ENCODE measurements at places on chromosomes 5 and 9.

- DNase-seq, result no peak
Observed at GRCh38 chr5:88539026-88539425, 270.4 kb upstream of the TMEM161B start.

DNA sequence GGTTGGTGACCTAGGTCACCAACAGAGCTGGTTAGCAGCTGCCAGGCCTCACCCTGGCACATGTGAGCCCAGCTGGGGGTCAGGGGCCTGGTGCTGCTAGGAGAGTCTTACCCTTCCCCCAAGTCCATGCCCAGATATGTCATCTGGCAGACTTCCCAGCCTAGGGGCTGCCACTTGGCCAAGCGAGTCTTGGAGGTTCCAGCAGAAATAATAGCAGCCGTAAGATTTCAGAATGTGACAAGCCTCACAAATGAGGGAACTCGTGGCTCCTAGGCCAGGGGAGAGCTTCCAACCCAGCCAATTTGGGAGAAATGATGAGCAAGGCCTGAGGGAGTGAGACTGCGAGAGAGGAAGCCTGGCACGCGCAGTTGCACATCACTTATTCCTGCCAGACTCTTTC, 11.1 kb downstream of the URM1 start:
- DNase-seq, result no peak

- no peak for DNase-seq
Observed at GRCh38 chr9:68974431-68974830, 39.5 kb downstream of the PRKACG start.

- DNase-seq, result no peak
Observed at GRCh38 chr9:3976865-3977613, 322.8 kb downstream of the GLIS3 start.

DNA sequence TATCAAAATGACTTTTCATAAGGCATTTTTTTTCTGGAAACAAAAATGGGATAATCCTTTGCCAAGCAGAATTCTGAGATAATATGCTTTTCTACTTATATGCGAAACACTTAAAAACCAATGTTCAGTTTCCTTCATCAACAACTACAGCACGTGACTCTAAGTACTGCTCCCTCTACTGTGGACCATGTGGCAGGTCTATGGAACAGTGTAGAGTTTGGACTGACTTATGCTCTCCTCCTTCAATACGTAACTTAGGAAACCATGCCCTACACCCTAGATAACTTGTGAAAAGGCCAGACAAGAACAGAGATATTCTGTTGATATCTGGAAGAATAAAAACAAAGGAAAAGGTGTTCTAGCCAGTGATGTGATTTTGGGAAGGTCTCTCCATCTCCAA, 111.3 kb upstream of the GNA14 start:
- DNase-seq, result no peak

- no peak for DNase-seq
Observed at GRCh38 chr5:15073453-15073852, 201.9 kb upstream of the ANKH start.

- no peak for DNase-seq
Observed at GRCh38 chr5:41122459-41122858, 51.3 kb upstream of the MROH2B start.

- no peak for DNase-seq
Observed at GRCh38 chr5:161302559-161302958, 244.0 kb downstream of the GABRB2 start.

- no peak for DNase-seq
Observed at GRCh38 chr5:175573493-175574269, 84.2 kb upstream of the HRH2 start.

DNA sequence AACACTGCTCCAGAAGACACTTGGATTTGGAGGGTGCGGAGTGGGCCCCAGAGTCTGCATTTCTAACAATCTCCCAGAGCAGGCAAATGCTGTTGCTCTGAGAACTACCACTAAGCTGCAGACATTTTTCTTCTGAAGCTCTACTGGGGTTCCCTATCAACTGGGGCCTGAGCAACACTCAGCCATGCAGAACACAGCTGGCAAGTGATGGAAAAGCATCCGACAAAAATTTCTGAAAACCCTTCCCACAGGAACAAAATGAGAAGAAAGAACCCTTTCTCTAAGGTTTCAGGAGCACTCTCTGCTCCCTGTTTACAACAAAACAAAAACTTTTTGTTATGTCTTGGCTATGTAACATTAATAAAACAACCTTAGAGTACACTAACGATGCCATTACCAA, 516.9 kb downstream of the CTNND2 start:
- no peak for DNase-seq

DNA sequence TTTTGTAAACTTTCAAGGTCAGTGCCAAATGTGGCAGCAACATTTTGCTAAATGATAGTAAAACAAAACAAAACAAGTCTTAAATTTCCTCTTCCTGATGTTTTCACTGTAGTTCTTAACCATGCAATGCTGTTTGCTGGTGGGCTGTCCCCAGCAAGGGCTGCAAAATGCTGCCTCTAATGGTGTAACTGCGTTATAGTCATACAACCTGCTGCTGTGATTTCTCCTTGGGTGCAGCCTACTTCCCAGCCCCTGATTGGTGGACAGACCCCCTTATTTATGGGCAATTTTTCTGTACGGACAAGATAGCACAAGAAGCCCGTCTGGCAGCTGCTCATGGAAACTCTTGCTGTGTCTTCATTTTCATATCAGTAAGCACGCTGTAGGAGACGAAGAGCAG, 26.6 kb upstream of the PIP5K1B start:
- no peak for DNase-seq

- DNase-seq, result no peak
Observed at GRCh38 chr5:107032629-107033028, 638.1 kb downstream of the EFNA5 start.

DNA sequence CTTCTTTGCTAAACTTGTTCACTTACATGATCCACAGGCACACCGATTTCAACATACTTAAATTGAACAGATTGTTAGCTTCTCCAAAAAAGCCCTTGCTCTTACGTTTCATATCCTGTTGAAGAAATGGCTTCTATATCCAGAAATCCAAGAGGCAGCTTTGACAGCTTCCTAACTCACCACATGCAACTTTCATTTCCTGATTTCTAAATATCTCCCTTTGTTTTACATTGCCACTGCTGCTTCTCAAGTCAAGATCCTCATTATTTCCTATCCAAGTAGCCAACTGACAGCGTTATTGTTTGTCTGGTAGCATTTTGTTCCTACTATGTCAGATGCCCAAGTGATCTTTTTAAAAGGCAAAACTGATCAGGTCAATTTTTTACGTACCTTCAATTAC, 913.2 kb upstream of the TYRP1 start:
- DNase-seq, result no peak

GRCh38 chr9:80093695-80094094, 521.9 kb downstream of the TLE4 start:
- no peak for DNase-seq

- no peak for DNase-seq
Observed at GRCh38 chr5:118577621-118578020, 410.7 kb downstream of the DTWD2 start.

GRCh38 chr5:34591723-34592122, 64.4 kb upstream of the RAI14 start:
- no peak for DNase-seq

- DNase-seq, result no peak
Observed at GRCh38 chr9:89537166-89537565, 39.3 kb upstream of the SEMA4D start.

- peak; percentile 55 for DNase-seq
Observed at GRCh38 chr9:96020792-96021550, 145.5 kb downstream of the ERCC6L2 start.

DNA sequence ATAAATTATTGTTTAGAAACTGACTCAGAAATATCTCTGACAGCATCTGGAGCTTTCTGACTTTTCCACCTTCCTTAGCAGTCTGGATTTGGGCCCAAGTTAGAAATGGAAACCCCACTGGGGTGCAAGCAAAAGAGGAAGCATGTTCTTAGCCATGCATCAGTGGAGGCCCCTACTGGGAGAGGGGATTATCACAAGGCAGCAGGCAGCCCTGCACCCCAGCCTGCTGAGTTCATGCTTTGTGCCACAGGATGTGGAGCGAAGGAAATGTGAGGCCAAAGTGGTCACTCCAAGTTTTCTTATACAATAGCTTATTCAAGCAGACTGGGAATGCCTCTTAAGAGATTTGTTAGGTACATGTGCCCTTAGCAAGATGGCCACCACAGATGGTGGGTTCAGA, 146.5 kb upstream of the TLX3 start:
- no peak for DNase-seq

DNA sequence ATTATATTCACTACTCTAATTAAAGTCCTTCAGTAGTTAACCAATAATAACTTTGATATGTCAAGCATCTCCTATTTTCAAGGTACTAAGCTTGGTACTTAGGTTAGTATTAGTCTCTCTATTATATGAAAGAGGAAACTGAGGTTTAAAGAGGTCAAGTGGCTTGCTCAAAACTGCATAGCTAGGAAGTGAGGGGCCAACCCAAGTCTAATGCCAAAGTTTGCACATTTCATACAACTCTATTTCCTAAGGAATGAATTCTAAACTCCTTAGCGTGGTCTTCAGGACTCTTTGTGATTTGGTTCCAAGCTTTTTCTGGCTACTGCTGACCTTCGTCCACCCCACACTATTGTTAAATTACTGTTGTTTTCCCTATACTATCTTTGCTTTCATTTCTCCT, 9.9 kb upstream of the SHOC1 start:
- DNase-seq, result no peak

DNA sequence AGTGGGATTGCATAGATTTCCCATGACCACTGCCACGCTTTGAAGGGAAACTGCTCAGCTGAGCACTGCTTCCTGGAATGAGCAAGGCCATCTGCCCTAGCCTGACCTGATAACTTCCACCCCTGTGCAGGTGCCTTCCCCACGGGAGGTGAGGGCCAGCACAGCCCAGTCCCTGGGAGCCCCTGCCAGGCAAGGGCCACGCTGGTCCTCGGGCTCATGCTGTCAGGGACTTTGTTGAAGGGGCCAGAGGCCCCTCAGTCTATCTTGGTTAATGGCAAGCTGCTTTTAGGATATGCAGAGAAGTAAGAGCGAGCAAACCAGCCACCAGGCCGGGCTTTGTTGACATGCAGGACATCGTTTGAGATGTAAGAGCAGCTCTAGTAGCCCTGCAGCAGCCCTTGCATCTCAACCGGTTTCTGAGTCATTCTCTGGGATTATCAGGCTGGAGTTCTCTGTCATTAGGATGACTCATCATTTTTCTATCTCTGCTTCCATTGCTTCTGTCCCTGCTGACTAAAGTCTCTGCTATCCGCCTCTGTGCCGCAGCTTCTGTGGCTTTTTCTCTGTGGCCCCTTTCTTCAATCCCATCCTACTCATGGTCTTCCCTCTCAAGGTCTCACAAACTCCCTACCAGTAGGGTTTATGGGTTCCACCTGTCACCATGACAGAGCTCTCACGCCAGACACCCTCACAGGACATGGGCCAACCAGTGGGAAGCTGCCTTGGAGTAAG, 30.6 kb upstream of the IQGAP2 start:
- no peak for DNase-seq

DNA sequence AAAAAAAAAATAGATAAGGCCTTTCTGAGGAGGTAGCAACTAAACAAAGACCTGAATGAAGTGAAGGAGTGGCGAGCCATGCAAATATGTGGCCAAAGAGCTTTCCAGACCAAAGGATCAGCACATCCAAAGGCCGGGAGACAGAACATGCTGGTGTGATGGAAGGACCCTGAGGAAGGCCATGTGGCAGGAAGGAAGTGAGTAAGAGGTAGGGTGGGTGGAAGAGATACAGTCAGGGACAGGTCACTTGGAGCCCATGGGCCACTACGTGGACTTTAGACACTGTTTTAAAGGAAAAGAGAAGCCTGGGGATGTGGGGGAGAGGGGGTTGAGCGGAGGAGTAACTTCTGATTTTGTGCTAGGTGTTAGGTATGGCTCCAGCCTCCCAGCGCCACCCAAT, 31.3 kb downstream of the SPRY4 start:
- no peak for DNase-seq

DNA sequence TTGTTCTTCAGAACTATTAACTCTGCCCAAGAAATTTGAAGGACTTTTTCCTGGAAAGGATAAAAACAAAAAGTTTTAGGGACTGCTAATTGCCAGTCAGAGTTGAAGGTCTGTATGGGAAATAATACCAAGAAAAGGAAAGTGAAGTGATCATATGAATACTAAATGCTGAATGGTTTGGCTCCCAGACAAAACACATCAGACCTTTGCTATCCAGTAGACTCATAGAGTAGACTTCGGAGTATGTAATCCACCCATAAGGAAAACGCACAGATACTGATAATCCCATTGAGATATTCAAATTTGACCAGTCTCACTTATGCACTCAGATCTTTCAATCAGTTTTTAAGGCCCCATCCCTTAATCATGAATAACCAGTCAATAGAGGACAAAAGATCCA, 319.0 kb upstream of the PTGER4 start:
- DNase-seq, result no peak

DNA sequence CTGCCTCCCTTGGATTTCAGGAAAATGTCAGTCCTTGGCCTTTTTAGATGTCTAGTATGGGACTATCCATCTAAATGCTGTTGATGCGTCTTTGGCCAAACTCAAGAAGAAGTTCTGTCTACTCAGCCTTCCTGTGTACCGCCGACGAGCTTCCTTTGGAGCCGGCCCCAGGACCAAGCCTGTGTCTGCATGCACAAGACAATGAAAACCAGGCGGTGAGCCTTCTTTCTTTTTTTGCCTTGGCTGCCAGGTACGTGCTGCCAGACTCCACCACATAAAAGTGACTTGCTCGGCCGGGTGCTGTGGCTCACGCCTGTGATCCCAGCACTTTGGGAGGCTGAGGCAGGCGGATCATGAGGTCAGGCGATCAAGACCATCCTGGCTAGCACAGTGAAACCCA, 6.0 kb upstream of the NEURL1B start:
- no peak for DNase-seq

DNA sequence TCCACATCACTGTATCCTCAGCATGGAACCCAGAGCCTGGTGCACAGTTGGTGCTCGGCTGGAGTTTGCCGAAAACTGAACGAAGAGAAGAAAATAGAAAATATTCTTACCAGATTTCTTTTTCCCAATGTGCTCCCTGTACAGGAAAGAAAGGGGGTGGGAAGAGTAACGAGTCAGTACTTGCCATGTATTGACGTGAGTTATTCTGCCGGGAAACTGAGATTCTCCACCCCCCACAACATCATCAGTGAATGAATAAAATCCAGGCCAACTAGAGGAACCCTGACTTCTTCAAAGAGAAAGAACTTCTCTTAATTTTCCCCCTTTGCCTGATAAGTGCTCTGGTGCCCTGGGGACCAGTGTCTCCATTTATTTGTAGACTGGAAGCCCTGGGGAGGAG, 80.6 kb downstream of the SH3PXD2B start:
- DNase-seq, result no peak

GRCh38 chr5:44511596-44511995, 122.4 kb upstream of the FGF10 start:
- no peak for DNase-seq

- no peak for DNase-seq
Observed at GRCh38 chr5:657570-657969, 35.6 kb downstream of the TPPP start.

GRCh38 chr5:57324181-57324580, 150.3 kb downstream of the GPBP1 start:
- DNase-seq, result no peak
